Dermis blood vessel endothelial cell (primary cell): ENCODE measurements at places on chromosomes 2 and 18.
A peak's percentile ranks its signal among the peaks of the same experiment; 100 is the strongest.

GRCh38 chr2:175418224-175418835, 236.8 kb upstream of the ATP5MC3 start:
- no peak for DNase-seq

DNA sequence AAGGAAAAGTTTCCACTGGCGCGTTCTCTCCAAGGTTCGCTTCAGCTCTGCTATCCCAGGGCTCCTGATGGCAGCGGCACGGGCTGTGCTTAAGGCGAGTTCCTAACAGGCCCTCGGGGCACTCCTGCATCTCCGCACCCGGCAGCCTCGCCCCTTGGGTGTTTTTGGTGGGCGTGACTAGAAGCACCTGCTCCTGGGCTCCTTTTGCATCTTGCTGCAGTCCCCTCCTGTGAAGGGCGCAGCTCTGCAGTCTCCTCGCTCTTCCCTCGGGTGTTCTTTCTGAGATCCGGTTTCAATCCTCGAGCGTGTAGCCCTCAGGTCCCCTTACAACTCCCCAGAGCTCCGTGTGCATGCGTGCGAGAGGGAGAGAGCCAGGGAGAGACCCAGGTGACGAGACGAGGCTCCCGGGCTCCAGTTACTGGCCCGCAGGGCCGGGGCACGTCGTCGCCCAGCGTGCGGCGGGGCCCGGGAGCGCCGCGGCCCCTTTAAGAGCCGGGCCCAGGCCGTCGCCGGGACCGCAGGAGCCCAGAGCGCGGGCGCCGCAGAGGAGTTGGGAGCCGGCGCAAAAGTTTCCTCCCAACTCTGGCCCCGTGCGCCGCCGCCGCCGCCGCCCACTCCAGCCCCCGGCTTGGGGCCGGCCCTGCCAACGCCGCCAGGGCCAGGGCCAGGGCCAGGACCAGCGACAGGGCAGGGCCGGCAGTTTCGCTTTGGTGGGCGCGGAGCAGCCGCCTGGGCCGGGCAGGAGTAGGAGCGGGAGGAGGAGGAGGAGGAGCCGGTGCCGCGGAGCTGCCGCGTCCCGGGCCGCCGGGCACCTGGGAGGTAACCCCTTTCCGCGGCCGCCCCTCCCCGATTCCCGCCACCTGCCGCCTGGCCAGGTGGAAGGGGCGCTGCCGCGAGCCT, at the start of gene PARD3B:
PARD3B (plus strand) TSS at position 515 of the 900 bp plus-strand sequence. CDS start 525 bp downstream, outside the sequence.
- peak; percentile 76 for DNase-seq

DNA sequence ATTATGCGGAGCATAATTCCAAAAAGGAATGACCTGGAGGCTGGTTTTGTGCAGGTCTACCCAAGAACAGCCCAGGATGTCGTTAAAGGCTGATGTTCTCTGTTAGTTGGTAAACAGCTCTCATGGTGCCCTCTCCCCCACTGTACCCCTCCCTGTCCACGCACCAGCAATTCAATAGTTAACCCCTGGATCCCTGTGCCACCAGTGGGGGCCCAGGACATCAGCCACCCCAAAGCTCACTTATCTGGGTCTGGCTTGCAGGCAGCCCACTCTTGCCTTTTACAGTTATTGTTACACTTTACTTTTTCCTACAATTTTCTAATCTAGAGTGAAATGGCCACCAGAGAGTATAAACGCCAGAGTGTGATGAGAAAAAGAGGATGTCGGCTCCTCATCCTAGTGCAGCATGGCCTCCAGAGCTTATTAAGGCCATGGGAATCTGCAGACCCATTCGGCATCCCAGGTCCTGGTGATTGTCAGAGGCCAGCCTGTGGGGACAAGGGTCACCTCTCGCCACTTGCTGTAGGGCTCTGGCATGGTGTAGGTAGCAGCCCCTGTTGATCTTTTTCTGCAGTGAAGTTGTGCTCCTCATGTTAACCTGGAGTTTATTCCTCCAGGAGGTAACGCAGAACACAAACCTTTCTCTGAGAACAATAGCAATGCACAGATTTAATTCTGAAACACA, 30.3 kb downstream of the TWIST2 start:
- no peak for DNase-seq

DNA sequence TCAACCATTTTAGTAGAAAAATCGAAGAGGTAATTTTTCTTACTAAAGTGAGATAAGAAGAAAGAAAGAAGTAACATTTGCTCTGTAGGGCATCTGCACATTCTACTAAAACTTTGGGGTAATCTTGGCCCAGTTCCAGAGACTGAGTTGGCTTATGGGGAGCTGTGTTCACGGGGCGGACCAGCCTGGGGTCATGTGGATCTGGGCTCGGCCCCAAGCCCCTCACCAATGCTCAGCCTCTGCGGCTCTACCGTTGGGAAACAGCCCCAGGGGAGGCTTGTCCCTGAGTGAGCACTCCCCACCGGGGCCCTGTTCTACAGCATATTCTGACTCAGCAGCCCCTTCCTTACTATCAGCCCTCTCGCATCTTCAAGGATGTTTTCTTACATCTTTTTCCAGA, 132.3 kb downstream of the RTP5 start:
- no peak for DNase-seq

GRCh38 chr18:48821251-48821590, 129.5 kb downstream of the SMAD7 start:
- no peak for DNase-seq

DNA sequence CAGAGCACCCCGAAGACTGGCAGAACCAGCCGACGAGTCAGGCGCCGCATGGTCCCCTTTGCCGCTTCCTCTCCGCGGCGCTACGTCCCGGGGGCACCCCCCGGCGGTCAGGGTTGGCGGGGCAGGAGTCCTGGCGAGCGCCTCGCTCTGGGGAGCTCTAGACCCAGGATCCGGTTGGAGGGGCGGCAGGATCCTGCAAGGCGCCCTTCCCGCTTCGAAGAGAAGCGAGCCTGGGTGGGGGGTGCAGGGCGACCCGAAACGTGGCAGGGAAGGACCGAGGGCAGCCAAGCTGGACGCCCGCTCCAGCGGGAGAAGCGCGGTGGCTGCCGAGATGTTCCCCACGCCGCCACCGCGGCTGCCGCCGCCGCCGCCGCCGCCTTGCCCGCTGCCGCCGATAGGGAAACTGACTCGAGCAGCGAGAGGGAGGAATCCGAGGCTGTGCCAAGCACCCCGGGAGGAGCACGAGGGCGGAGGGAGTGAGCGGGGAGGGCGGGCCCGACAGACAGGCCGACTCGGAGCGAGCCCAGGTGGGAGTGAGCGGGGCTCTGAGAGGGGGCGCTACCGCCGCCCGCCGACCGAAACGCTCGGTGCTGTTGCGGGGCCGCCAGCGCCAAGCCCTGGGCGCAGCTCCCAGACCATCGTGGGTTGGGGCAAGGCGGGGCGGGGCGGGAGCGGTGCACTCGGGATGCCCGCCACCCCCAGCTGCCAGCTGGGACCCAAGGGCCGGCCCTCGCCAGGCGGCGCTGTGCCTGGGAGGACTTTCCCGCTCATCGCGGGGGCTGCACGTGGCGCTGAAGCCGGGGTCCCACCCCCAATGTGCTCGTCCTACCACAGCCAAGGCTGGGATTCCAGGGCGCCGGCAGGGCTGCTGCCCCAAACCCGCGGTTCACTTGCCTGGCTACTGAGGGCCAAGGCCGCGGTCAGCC, at the start of gene GALNT14:
GALNT14 (minus strand) TSS at position 404 of the 926 bp plus-strand sequence; CDS start at position 50, 354 bp downstream.
- DNase-seq = peak; percentile 29

DNA sequence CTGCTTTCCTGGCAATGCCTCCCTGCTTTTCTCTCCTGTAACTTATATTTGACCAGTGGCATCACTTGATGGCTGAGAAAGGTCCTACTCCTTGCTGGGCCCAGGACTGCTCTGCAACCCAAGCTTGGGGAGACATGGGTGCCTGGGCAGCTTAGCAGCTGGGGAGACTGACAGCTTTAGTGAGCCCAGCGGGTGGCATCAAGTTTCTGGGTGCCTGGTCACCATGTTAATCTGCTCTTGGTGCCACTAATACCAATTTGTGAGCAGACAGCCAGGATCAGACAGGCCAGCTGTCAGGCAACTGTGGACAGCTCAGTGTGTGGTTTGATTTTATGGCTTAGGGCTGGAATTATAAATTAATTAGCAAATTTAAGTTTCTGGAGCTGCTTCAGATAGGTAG, 144.8 kb upstream of the GLI2 start:
- DNase-seq = no peak

GRCh38 chr2:177484180-177484795, 91.7 kb downstream of the AGPS start:
- DNase-seq = no peak
